ENCODE measurements at places on chromosomes 7 and 10. TPM values are rescaled to one million over a fixed set of nuclear protein-coding genes. Genes with fewer than 3 reads are reported as not detected.

DNA sequence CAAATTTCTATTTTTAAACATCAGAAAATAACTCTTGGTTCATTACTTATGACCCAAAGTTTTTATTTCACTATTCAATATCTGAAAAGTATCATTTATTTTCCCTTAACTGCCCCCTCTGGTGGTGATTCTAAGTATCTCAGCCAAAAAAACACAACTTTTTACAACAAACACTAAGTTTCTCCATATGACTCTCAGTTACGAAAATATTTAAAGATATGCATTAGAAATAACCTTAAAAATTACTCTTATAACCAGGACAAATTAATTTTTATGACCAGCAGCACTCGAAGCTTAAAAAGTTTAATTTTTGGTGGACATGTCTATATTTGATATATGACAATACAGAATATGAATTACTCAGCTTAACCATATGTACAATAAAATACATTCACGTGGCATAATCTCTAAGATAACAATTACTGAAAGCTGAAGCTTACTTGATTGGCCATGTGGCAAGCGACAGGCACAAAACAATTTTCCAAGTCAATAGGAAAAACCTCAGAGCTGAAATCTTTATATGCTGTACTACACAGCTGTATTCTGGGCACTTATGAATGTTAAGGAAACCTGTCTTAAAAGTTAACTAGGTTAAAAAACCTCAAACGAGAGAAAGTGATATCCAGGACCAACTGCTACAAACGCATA is 2.3 kb downstream of the HNRNPA2B1 start:
- DNase-seq, result no peak

DNA sequence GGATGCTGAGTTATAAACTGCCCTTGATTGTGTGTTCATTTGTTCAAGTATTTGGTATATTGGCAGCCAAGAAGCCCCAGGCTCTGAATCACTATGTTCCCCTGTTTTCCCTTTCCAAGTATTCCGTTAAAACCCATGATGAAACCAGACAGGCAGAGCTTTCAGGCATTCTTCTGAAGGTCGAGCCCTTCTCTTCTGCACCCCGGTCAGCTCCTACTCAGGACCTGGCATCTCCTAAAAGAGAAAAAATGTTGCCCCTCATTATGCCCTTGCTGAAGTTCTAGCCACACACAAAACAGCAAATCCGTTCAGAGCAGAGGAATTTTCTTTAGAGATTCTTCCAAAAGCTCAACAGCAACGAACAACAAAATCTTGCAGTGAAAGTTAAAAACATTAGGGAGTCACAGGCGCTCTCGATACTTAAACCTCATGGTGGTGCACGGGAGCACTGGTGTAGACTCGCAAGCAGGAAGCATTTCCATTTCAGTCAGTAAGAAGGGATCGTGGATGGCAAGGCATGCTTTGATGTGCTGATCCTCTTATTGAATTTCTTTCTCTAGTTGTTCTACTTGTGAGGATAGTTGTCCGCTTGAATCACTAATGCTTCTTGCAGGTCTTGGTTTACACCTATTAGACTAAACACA is 264.9 kb downstream of the SKIDA1 start:
- DNase-seq, result no peak

The CYP3A7 gene
- not detected for total RNA-seq

The FOXI2 gene
- total RNA-seq, result not detected

The ARHGAP22 gene
- total RNA-seq, result 45.6 TPM

The PSMC2 gene
- total RNA-seq, result 184 TPM
